CD4-positive, alpha-beta T cell treated with Interleukin-12 subunit alpha and Interleukin-12 subunit beta, for 1 hour (primary cell): ENCODE measurements at places on chromosomes 7 and 10.

GRCh38 chr10:68869623-68870022 is 31.5 kb upstream of the DDX50 start:
- no peak for DNase-seq

- DNase-seq = no peak
Measured at GRCh38 chr10:101053516-101053915, 8.3 kb upstream of the KAZALD1 start.

DNA sequence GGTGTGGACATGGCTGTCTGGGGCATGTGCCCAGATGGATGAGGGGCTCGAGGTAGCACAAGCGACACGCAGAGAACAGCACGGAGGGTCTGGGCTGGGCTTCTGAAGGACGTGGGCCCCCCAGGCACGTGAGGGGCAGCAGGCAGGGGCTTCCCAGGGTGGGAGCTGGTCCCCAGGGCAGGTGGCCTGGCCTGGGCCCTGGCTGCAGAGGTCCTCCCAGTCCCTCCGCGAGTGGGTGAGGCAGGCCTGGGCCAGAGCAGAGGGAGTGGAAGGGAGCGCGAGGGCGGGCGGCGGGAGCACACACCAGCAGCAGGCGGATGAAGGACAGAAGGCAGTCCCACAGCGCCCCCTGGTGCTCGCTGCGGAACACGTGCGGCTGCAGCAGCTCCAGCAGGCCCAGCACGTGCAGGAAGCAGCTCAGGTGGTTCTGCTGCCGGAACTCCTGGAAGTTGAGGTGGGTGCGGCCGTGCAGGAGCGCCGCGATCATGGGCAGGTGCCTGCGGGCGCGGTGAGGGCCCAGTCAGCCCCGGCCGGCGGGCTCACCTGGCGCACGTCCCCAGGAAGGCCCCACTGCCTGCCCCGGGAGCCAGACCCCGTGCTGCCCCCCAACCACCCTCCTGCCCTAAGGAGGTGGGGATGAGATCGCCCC is 14.7 kb upstream of the MICALL2 start:
- DNase-seq = peak; percentile 88

- DNase-seq = no peak
Measured at GRCh38 chr10:16119445-16119844, 259.1 kb upstream of the MINDY3 start.

GRCh38 chr7:73345538-73345937 is 17.6 kb downstream of the FKBP6 start:
- no peak for DNase-seq

DNA sequence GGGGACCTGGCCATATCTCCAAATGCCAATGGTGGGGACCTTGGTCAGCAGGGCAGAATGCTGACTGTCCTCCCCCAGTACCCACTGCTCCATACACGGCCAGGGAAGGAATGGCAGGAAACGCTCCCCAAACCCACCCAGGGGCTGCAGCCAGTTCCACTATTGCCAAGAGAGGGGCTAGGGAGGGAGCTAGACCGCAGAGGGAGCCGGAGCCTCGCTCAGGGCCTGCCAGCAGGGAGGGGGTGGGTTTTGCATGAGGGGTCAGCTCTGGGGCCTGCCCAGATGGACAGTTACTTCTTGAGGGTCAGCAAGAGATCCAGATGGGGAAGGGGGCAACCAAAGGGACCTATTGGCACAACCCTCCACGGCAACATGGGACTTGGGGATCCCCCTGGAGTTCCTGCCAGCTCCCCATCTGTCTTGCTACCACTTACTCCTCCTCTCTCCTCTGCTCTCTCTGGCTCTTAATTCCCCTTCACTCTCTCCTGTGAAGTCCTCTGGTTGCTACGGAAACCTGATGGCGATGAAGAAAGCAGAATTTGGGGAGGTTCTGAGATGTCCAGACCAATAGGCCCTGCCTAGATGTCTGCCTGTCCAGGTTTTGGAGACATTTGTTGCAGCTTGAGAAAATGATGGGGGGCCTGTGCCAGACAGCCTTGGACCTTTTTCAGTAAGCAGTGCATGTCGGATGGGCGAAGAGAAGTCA is 12.6 kb downstream of the FGF8 start:
- DNase-seq = no peak

- DNase-seq = no peak
Measured at GRCh38 chr10:51599647-51600046, 99.7 kb downstream of the CSTF2T start.

GRCh38 chr10:85544956-85545355 is 821.6 kb downstream of the GRID1 start:
- DNase-seq = no peak

DNA sequence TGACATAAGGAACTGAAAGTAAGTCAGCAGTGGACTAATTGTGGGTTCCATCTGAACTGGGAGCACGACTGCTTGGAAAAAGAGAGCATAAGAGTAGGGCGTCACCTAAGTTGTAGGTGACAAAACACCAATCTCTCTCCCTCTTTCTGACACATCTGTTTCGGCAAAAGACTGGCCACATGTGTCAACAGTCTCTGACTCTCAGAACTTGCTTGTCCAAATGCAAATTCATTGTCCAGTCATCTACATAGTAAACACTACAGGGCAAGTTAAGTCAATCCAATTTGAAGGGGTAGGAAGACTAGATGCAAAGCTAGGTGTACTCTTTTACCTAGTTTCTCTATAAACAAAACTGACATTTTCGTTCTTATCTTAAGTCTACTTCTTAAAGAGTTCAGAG is 87.7 kb downstream of the ZNF438 start:
- DNase-seq = no peak

GRCh38 chr7:434891-435629 is 84.6 kb downstream of the PDGFA start:
- DNase-seq = no peak
